ENCODE measurements at places on chromosomes 1 and 21.
A peak's percentile ranks its signal among the peaks of the same experiment; 100 is the strongest.

DNA sequence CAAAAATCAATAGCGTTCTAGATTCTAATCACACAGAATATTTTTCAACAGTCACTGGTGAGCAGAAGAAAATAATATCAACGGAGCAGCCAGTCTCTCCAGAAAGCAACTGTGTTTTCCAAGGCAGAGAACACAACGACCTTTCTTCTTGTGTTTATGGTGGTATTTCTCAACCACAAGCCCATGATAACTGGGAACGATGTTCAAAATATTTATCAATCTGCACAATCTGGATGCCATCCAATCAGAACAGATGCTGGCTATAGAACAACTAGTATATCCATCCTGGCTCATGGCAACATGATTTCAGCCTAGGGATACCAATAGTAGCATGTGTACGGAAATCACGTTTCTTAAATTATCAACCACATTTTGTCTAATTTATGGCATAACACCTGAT is 162.7 kb upstream of the RUNX1 start:
- DNase-seq, result no peak

GRCh38 chr1:22712502-22713271 is 2.0 kb downstream of the EPHB2 start:
- no peak for DNase-seq

GRCh38 chr1:83571536-83571935 is 427.4 kb downstream of the TTLL7 start:
- DNase-seq, result no peak

DNA sequence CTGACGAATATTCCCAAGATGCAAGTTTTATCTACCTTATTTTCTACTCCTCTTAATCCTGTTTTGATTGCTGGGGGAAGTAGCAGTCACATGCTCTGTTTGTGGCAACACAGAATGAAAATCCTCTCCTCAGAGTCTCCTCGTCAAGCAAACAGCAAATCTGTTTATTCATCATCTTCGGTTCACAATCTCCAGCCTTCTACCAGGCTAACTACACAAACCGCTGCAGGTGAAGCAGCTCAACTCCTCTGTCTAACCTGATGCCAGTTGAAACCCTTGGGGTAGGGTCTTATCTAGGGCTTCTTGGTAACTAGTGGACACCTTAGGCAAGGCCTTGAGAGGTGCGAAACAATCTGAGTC is 91.0 kb downstream of the SIPA1L2 start:
- DNase-seq, result no peak

DNA sequence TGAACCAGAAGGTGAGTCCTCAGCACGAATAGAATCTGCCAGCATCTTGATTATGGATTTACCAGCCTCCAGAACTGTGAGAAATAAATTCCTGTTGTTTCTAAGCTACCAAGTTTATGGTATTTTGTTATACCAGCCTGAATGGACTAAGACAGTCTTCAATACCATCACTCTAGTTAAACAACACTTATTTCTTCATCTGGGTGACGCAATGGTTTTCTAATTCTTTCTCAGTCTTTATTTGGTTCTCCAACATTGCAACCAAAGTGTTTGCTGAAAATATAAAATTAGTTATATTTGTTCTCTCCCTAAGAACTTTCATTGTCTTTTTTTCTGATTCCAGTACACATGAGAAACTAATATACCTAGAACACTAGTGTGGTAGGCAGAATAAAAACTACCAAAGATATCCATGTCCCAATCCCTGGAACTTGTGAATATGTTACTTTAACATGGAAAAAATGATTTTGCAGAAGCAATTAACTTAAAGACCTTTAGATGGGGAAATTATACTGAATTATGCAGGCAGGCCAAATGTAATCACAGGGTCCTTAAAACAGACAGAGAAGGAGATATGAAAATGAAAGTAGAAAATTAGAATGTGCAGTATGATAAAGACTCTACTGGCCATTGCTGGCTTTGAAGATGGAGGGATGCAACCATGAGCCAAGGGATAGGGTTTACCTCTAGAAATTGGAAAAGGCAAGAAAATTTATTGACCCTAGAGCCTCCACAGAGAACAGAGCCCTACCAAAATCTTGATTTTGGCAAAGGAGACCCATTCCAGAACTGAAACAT is 1115.1 kb downstream of the PLA2G4A start:
- DNase-seq, result no peak

DNA sequence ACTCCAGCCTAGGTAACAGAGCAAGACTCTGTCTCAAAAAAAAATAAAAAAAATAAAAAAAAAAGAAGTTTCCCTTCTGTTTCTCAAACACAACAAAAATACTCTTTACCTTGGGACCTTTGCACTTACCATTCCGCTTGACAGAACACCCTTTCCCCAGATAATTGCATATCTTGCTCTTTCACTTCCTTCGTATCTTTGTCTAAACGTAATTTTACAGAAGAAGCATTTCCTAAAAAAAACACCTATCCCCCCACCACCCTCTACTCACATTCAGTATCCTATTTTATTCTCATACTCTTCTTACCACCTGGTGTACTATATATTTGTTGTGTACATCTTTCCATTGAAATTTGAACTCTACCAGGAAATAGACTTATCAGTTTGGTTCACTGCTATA is 32.7 kb downstream of the ASH1L start:
- DNase-seq, result no peak

- no peak for DNase-seq
Observed at GRCh38 chr1:103569493-103569892, 1.9 kb upstream of the AMY2B start.

- no peak for DNase-seq
Observed at GRCh38 chr1:236122176-236122575, 20.2 kb upstream of the GPR137B start.

GRCh38 chr1:234772345-234773147 is 162.6 kb upstream of the IRF2BP2 start:
- DNase-seq, result peak; percentile 86

- DNase-seq, result no peak
Observed at GRCh38 chr1:53553734-53554509, 94.7 kb downstream of the DMRTB1 start.

- no peak for DNase-seq
Observed at GRCh38 chr1:235050911-235051360, 77.7 kb downstream of the TOMM20 start.

DNA sequence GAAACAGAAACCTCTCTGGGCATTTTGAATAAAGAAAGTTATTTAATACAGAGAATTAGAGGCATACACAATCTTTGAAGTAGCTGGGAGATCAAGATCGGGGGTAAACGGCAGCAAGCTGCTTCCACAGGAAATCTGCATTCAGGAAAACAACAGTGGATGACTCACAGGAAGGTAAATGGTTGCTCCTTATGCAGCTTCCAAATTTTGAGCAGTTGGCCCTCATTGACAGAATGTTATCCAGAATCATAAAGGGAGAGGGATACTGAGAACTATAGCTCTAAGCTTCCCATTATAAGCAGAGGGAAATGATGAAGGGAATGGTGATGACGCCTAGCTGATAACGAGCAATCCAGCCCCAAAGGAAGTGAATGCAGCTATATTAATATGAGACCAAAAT is 28.6 kb downstream of the ZMYND12 start:
- DNase-seq, result no peak

DNA sequence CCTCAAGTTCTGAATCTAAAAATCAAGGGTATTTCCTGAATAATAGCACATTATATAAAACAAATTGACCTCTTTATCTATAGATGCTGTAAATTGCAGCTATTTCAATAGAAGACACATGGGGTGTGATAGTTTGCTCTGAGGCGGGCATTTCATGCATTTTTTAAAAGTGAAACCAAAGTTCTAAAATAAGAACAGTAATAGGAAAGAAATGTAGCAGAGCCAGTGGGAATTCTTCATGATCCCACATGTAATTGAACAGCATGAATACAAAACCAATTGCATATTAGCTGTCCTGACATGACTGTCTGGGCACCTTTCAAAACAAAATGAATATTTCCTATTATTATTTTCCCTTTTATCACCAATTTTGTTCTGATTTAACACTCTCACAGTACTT is 85.0 kb downstream of the RGS21 start:
- no peak for DNase-seq

DNA sequence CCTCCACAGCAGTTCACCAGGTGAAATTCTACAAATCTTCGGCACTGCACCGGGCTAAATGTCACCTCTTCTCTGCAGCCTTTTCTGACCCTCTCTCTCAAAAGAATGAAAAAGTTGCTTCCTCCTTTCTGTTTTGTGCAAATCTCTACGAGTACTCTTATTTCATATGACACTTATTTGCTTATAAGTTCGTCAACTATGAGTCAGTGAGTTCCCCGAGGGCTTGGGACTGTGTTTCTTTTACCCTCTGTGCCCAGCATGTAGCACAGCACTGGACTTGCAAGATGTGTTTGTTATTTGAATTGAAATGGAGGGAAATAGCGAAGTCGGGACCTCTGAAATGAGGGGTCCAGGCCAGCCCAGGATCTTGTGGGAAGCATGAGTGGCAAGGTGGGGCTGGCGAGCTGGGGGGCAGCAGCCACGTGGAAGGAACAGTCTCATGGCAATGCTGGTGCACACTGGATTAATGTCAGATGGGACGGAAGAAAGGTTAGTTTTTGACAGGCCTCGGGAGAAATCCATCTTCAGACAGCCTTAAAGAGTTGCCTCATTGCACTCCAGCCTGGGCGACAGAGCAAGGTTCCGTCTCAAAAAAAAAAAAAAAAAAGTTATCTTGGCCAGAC is 6.2 kb downstream of the SLC6A9 start:
- no peak for DNase-seq

GRCh38 chr1:165306543-165307434 is 49.7 kb downstream of the LMX1A start:
- no peak for DNase-seq

- no peak for DNase-seq
Observed at GRCh38 chr1:89176971-89177370, 1.2 kb upstream of the GBP7 start.

DNA sequence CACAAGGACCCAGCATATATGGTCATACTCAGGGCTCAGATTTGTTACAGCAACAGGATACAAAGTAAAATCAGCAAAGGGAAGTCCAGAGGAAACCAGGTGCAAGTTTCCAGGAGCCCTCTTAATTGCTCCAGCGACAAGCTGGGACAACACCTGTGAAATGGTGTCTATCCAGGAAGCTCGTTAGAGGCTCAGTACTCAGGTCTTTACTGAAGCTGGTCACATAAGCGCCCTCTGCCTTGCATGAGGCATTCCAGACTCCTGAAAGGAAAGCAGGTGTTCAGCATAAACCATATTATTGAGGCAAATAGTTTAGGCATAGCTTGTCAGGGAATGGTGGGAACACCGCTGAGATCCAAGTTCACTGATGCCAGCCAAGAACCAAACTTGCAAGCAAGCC is 231.0 kb downstream of the SLC35F3 start:
- no peak for DNase-seq

GRCh38 chr1:212125654-212126053 is 90.1 kb downstream of the DTL start:
- DNase-seq, result no peak

- no peak for DNase-seq
Observed at GRCh38 chr1:55150880-55151588, 64.1 kb downstream of the USP24 start.

- no peak for DNase-seq
Observed at GRCh38 chr1:40435471-40435870, 14.8 kb upstream of the ZFP69B start.

DNA sequence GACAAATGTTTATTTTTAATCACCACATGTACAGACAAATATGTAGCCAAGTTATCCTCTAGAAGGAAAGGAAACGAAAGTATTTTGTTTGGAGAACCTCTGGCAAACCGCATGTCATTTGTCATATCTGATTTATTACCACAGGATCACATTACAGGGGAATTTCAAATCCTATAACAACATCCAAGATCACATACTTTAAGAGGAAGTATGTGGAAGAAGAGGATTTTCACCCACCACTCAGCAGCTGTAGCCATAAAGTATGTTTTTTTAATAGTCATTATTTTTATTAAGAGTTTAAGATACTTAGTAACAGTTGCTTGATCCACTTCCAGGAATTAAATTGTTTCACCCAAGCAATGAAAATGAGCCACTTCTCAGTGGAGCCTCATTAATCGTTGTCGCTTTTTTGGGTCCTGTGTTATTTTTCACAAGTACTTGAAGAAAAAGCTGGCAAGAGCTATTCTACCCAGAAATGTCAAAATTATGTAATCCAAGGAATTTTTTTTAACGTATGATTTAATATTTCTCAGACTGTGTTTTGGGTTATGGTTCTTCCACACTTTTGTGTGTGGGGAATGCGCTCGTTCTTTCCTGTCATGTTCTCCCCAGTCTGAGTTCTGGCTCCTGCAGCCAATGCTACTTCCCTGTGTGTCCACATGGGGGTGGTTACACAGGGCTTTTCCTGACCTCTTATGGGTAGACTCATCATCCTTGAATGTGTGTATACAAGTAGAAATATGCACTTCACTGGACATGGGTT is 6.9 kb downstream of the SERTAD4 start:
- no peak for DNase-seq

DNA sequence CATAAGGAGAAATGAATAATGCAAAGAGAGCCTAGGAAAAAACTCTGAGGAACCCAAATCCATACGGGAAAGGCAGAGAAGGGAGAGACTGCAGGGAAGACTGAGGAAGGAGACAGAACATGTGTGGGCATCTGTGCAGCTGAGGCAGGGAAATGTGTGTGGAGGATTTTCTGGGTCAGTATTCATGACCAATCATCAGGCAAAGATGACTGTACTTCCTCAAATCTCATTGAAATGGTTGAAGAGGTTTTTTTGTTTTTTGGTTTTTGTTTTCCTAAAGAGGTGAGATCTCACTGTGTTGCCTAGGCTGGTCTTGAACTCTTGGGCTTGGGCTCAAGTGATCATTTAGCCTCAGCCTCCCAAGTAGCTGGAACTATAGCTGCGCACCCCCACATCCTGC is 15.7 kb downstream of the DIP2A start:
- DNase-seq, result no peak

GRCh38 chr1:187443939-187444338 is 615.2 kb downstream of the PLA2G4A start:
- DNase-seq, result no peak

- no peak for DNase-seq
Observed at GRCh38 chr1:4265836-4266235, 365.8 kb upstream of the C1orf174 start.

DNA sequence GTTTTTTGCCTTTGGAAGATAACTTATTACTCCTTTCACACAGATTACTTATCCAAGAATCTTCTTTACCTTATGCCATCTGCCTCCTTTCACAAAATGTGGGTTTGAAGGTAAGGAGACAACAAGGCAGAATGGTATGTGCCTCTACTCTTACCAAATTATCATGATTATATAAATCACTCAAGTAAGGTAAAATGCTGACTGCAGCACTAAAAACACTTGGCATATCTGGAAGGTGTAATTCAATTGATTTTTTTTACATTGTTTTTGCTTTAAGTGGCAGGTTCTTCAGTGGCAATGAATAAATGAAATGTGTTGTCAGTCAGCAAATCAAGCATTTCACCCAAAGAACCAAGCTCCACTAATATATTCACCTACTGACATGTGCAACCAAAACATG is 346.1 kb downstream of the OMA1 start:
- no peak for DNase-seq

DNA sequence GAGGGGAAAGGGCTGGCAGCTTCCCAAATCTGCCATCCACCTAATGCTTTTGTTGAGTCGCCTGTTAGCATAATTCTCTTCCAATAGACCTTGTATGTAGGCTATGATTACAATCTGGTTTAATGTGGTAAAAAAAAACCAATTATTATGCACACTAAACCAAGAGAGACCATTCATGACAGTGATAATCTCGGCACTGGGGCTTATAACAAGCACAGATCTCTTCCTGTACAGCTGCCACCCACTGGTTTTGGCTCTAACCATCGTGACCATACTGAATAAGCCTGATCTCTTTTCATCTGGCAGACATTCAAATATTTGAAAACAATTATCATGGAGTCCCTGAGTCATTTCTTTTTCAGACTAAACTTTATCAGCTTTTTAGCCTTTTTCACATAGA is 12.0 kb upstream of the SYT14 start:
- no peak for DNase-seq

All from CMK (cell line).